HT1080 (cell line): ENCODE measurements at places on chromosomes 5 and 9.

GRCh38 chr9:75833778-75834177 lies 56.7 kb upstream of the PCSK5 start:
- DNase-seq, result no peak

GRCh38 chr9:130289711-130290241 lies 24.2 kb downstream of the HMCN2 start:
- no peak for DNase-seq

GRCh38 chr5:119398727-119399466 lies 43.1 kb downstream of the TNFAIP8 start:
- no peak for DNase-seq

DNA sequence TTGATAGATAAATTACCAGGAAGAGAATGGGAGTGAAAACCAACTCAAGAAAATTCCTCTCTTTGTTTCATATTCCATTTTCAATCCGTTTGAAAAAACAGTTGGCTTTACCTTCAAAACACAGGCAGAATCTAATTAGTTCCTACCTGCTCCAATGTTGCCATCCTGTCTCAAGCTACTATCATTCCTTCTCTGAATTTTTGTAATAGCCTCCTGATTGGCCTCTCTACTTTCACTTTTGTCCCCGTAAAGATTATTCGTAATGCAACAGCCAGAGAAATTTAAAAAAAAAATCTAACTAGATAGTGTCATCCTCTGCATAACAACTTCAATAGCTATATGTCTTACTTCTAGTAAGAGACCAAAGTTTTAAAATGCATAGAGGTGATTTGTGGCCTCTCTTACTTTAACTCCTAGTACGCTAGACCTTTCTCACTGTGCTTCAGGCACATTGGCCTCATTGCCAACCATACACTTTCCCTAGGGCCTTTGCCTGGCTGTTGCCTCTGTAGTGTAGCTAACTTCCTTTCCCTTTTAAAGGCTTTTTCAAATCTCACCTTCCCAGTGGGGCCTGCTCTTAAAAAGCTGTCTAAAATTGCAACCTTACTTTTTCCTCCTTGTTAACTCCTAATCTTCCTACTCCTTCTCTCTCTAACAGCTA lies 311.3 kb upstream of the GRIN3A start:
- DNase-seq, result peak; percentile 15

DNA sequence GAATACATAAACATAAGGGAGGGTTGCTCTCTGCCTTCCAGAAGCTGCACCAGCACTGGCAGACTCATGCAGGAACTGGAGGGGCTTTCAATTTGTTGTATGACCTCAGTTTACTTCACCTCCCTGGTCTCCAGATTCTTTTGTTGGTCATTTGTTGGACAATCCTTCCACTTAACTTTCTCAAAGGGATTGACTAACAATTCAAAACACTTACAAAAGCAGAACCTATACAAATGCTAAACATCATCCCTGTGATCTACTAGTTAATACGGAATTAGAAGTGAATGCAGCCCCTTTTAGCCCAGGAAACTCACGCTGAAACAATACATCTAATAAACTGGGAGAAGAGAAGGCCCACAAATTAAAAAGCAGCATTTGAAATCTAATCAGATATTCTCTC lies 404.6 kb upstream of the BRINP1 start:
- DNase-seq, result no peak

DNA sequence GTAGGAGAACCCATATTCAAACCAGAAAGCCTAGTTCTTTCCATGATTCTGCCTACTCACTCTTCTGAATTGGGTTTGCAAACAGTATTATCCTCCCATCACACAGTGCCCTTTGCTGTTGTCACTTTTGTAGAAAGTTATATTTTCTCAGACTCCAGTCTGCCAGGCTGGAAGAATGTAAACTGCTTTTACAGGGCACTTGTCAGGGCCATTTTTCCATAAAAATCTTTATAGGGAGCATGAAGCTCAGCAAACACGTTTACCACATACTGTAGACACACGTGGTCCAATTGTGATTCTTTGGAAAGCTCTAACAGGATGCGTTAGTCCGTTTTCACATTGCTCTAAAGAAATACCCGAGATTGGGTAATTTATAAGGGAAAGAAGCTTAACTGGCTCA lies 204.0 kb downstream of the KCNN2 start:
- no peak for DNase-seq

GRCh38 chr9:2506321-2506720 lies 115.3 kb upstream of the VLDLR start:
- DNase-seq, result no peak

DNA sequence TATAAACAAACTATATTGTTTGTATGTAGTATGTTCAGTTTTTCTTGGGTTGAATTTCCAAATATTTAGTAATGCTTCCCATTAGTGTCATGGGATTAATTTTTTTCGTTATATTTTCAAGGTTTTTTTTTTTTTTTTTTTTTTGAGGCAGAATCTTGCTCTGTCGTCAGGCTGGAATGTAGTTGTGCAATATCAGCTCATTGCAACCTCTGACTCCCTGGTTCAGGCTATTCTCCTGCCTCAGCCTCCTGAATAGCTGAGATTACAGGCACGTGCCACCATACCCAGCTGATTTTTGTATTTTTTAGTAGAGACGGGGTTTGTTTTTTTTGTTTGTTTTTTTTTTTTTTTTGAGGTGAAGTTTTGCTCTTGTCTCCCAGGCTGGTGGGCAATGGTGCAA lies 10.6 kb downstream of the DDX46 start:
- peak; percentile 44 for DNase-seq

- DNase-seq, result peak; percentile 26
Measured at GRCh38 chr5:158660726-158661125, 439.0 kb downstream of the EBF1 start.

DNA sequence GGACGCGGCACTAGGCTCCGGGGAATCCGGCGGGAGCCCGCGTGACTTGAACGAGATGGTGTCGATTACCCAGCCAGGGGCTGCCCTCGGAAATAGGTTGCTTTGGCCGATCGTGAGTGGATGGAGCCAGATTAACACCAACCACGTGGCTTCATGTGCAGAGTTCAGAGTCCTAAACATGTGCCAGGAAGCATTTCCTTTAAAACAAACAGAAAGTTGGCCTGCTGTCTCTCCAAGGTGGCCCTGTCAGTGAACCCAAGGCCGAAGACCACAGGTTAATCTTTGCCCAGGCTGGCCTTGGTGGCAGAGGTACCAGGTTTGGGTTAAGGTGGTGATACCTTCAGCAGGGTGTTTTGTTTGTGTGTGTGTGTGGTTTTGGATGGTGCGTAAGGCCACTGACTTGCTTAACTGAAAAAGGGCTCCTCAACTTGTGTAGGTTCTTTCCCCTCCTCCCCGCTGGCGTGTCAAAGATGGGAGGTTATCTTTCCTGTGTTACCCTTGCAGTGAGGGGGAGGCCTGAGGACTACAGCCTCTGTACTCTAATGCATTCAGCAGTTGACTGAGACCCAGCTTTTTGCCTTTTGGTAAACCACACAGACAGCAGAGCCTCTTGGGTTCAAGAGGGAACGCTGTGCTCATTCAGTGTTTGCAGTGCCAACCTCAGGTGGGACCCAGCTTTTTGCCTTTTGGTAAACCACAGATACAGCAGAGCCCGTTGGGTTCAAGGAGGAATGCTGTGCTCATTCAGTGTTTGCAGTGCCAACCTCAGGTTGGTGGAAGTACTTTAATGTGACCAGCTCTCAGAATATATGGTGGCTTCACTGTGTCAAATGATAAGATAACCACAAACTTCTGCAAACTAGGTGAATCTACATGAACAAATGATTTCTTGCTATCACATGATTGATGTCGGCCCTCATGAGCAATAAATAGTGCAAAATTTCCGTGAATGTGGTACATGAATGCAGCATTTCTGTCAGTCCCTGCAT lies 1.4 kb downstream of the IQGAP2 start:
- no peak for DNase-seq
